Pancreas (tissue), 10 donors: ENCODE measurements at places on chromosomes 3 and 15. TPM values are rescaled to one million over a fixed set of nuclear protein-coding genes. Genes with fewer than 3 reads are reported as not detected.

GRCh38 chr3:183884097-183884426 is 618 bp downstream of the PARL start:
- no peak for DNase-seq

RPP25 gene
- total RNA-seq: 5.3 TPM

DNA sequence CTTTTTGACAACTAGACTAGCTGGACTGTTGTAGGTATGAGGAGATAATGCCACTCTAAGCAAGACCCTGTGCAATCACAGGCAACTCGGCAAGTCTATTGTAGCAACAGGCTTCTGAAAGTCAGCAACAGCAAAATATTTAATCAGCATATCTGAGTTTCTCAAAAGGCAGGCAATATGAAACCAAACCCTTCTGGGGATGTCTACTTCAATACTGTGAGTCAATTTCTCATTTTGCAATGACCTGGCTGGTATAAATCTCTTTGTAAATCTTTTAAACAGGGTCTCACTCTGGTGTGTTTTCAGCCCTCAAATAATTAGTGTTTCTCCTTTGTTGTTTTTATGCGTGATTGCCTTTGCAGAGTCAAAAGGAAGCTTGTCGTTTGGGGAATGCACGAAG is 1044.5 kb downstream of the NTRK3 start:
- no peak for DNase-seq

GRCh38 chr15:84804005-84804900 is 12.9 kb upstream of the ALPK3 start:
- DNase-seq: no peak

DNA sequence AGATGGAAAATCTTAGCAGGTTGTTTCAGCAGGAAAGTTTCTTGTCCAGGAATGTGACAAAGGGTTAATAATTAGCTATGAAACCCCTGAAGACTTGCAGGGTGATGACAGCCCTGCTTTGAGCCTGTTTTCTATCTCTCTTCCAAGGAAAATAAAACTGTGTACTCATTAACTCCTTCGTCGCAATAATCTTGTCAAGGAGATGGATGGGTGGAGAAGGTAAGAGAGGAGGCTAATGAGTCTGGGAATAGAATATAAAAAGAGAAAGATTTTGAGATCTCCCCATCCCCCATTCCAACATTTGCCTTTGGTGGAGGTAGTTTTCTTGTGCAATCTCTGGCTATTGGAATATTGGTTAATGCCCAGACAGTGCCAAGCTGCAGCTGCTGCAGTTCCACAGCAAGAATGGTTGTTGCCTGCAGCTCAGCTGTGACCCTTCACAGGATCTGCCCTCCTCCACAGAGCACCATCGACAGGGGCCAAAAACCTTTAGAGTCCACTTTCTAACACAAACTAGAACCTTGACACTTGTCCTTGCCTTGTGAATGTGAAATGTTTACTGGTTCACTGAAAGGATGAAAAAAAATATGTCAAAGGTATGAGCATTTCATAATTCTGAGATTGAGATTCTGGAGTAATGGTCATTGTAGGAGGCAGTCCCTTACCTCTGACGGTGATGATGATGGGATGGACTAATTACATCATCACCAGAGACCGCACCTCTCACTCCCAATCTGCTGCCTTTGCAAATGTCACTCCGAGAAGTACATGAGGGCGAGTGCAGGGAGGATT is 4.2 kb upstream of the LRIG1 start:
- peak; percentile 92 for DNase-seq

DNA sequence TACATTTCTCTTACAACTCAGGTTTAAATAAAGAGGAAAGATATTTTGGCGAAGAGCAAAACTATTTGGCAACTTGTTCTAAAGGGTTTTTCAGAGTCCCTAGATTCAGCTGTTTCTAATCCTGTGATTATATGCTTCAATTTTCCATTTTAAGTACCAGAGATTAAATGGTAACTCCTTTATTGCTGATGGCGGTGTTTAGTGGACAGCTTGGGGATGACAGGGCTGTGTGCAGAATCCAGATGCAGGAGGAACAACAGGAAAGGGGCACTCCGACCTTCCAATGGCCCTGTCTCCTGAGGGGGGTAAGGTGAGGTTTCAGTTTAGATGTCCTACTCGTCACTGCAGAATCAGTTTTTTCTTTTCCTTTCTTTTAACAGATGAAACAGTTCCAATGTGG is 405.0 kb downstream of the PDCD6IP start:
- DNase-seq: no peak

COL6A5 gene
- total RNA-seq: not detected

DNA sequence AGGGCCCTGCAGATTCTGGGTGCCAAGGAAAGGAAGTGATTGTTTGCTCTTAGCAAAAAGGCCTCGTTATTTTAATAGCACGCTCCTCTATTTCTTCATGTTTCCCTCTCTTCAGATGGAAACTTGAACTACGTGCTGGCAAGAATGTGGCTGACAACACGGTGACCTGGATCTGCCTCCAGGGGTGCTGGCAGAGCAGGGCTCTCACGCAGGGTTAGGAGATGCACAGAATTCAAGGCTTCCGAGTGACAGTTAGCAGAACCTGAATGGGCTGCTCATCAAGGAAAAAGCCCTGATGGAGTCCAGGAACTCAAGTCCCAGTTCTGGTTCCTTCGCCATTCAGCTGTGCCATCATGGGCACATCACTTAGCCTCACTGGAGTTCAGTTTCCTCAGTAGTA is 22.7 kb downstream of the CYP19A1 start:
- DNase-seq: no peak

GRCh38 chr3:71606582-71606981 is 23.1 kb upstream of the FOXP1 start:
- DNase-seq: no peak

DNA sequence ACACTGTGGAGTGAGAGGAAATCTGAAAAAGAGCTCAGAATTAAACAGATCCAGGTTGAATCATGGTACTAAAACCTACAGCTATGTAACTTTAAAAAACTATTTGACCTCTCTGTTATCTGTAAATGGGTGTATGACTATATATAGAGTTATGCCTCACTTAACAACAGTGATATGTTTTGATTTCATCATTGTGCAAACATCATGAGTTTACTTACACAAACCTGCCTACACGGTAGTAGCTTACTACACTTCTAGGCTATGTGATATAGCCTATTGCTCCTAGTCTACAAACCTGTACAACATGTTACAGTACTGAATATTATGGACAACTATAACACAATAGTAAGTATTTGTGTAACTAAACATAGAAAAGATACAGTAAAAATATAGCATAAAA is 191.6 kb upstream of the MEIS2 start:
- DNase-seq: no peak

- DNase-seq: no peak
These were observed 84.2 kb downstream of the LRRC28 start for GRCh38 chr15:99335508-99335907.

- DNase-seq: no peak
These were observed 348.6 kb downstream of the PLCL2 start for GRCh38 chr3:17233398-17233800.

GLDN gene
- 0.54 TPM for total RNA-seq

DNA sequence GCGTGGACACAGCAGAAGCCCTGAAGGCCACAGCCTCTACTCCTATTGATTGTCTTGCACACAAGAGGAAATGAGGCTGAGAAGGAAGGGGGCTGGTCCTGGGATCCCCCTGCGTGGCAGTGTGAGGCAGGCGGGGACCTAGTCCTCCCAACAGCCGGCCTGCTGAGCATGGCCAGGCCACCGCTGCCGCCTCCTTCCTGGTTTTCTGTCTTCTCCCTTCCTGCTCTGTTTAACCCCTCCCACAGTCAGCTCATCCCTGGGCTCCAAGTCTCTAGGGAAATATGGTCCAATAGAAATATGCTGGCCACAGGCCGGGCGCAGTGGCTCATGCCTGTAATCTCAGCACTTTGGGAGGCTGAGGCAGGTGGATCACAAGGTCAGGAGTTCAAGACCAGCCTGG is 42.1 kb upstream of the HES1 start:
- DNase-seq: no peak

MEGF11 gene
- total RNA-seq: 0.34 TPM
